ENCODE measurements at places on chromosomes 11 and 22.

GRCh38 chr11:119030029-119030328 is 698 bp downstream of the SLC37A4 start:
- DNase-seq: no peak

DNA sequence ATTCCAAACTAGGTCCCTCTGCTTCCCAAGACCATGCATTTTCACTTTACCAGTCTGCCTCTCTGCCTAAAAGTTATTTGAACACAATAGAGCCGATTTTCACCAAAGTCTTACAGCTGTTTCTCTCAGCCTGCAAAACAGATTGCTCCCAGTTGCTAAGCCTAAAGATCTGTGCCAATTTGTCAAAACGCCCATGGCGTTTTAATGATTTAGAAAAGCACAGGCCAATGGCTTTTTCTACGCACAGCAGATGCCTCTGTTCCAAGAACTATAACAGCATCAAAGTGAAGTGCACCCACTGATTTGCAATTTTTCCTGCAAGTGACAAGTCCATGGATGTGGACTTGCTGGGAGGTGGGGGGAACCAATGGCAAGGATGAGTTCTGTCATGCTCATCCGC is 173.9 kb upstream of the SYN3 start:
- DNase-seq: no peak

GRCh38 chr11:92829671-92830070 is 139.8 kb upstream of the MTNR1B start:
- no peak for DNase-seq

DNA sequence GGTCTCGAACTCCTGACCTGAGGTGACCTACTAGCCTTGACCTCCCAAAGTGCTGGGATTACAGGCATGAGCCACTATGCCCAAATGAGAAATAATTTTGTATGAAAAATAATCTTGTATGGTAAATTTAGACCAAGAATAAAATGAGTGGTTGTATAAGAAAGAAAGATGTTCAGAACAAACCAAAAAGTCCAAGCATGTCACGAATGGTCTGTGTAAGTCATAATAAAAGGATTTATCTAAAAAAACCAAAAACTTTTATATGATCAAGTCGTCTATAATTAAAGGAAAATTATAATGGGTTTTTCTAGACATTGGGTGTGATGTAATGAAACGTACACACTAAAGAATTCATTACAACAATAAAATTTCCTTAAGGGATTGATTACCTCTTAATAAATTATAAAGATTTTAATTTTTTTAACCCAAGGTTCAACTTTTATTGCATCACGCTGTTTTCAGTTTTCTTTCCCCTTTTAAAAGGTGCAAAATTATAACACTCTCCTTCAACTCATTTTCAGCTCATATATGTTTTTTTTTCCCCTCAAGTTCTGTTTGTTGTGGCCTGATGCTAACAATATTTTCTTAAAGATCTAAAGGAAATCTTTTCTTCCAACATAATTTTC is 8.9 kb upstream of the AQP11 start:
- no peak for DNase-seq

GRCh38 chr11:69491071-69492031 is 9.9 kb downstream of the LINC01488 start:
- DNase-seq: no peak

GRCh38 chr11:774873-775592 is 2.3 kb downstream of the GATD1 start:
- DNase-seq: no peak

DNA sequence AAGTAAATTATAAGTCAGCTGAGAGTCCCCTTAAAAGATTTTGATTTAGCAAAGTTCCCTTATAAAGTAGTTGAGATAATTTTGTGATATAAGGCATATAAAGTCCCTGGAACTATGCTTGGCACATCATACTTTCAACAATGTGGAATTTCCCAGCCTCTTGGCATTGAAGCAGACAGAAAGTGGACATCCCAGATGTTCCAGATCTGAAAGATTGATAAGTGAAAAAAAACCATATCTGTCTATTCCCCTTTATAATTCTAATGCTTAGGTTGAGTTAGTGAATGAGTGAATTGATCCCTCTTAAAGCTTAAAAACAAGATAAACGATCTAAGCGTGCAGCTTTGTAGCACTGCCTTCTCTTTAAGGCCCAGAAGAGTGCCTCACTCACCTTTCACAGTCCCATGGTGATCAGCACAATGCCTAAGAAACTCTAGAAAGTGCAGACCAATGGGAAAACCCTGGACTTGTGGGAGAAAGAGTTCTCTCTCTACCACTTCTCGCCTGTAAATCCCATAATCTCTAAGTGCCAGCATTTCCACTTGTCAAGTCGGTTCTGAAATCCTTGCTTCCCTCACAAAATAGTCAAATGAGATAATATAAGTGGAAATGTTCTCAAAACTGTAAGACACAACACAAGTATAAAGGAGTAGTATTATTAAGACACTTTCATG is 17.8 kb downstream of the FIBIN start:
- no peak for DNase-seq

Measured in CMK (cell line).